ENCODE measurements at places on chromosomes 12 and 14.

- no peak for DNase-seq
Observed at GRCh38 chr12:89134213-89134770, 218.0 kb downstream of the DUSP6 start.

DNA sequence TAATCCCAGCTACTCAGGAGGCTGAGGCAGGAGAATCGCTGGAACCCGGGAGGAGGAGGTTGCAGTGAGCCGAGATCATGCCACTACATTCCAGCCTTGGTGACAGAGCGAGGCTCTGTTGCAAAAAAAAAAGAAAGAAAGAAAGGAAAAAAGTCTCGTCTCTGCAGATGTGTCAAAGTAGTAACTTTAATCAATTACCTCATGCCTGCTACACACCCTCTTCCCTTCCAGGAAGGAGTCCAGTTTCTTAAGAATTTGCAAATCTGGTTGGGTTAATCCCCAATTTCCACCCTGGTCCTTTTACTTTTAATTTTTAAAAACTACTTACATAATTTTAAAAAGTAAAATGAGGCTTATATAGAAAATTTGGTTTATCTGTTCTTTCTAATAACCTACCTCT lies 234.5 kb upstream of the KITLG start:
- DNase-seq = no peak

DNA sequence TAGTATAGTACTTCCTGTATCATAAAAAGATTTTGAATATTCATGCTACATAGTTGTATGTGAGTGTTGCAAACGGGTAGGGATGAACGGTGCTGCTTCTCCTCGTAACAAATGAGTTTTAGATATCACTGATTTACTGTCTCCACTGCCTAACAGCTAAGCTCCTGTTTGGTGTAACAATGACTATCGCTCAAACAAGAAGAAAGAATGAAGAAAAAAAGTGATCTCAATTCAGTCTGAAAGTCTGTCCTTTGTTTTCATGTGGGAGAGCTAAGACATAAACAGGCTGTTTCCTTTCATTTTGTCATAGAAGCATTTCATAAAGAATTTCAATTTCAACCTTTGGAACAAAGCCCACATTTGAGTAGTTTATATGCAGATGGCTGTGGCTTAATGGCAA lies 26.1 kb upstream of the RTRAF start:
- no peak for DNase-seq

DNA sequence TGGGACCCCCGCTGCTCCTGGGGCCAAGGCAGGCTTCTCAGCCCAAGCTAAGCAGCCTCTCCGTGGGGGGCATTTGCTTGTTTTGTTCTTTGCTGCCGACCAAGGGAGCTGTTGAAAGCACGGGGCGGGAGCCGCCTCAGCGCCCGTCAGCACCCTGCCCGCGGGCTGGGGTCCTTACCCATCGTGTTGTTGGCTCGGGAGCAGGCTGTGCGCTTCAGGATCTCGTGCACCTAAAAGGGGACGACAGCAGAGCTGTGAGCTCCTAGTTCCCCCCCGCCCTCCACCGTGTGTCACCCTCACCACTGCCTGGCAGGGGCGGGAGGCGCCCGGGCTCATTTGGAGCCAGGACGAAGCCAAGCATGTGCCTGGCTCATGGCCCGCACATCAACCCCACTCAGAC lies 117.5 kb downstream of the ANO2 start:
- no peak for DNase-seq

- no peak for DNase-seq
Observed at GRCh38 chr12:47458279-47458678, 247.6 kb downstream of the RPAP3 start.

GRCh38 chr12:18982226-18982949 lies 147.1 kb upstream of the PLEKHA5 start:
- no peak for DNase-seq

Data from stimulated activated CD4-positive, alpha-beta T cell treated with anti-CD3 and anti-CD28 coated beads, Interleukin-12 subunit alpha, Interleukin-12 subunit beta, amount 100 ng/mL, for 4 hours (primary cell).